Gastroesophageal sphincter (tissue), 4 donors: ENCODE measurements at places on chromosomes 12 and 14.
A peak's percentile ranks its signal among the peaks of the same experiment; 100 is the strongest.

DNA sequence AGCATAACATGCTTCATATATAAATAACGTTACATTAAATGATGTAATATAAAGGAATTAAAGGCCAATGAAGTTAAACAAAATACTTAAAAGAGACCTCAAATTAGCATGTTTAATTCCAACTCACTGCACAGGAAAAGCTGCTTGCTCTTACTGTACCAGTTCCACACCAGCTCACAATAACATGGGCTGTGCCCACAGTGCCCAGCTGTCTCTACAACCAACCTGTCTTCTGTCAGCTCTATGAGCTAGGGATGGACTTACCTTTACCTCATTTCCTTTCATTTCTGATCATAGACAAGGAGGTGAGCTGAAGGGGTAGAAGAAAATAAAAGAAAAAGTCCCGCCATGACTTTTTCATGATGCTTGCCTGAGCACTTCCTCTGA is 64.8 kb downstream of the NKX2-1 start:
- no peak for ATAC-seq

DNA sequence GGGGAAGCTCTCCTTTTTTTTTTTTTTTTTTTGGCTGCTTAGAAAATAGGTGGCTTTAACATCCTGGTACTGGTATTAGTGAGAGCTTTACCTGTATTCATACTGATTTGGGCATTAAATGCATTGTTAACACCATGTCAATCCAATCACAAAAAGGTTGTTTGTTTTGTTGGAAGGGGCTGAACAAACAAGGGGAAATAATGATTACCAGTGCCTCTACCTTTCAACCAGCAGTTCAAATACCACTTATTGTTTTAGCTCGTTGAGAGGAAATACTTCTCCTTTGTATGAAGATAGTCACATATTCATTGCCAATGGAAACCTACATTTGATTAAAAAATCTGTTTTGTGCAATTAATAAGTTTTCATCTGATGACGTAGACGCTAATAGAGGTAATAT is 72.9 kb downstream of the MIPOL1 start:
- no peak for ATAC-seq

- ATAC-seq, result peak; percentile 34
Observed at GRCh38 chr14:50957296-50957695, 13.0 kb upstream of the PYGL start.

DNA sequence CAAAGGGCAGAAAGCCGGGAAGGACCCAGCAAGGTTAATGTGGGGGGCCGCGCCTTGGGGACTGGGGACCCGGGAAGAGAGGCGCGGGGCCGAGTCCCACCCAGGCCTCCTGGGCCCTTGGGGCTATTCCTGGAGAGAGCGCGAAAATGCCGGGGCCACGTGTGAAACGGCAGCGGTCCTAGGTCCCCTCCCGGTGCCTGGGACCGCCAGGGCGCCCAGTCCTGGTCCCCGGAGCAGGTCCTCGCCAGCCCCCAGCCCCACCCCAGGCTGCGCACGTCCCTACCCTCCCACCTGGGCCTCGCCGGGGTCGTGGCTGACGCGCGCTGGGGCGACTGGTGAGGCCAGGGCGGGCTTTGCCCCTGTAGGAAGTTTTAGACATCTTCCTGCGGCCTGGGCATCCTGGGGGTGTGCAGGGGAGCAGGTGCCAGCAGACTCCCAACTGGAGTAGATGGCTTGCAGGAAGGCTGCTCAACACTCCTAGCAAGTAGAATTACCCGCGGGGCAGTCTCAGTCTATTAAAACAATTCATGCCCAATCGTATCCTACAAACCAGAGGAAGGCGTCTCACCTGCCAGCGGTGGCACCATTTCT is 708 bp downstream of the FAR2 start:
- peak; percentile 14 for ATAC-seq

- peak; percentile 78 for ATAC-seq
Observed at GRCh38 chr14:68137704-68138619, 318.4 kb downstream of the RAD51B start.

DNA sequence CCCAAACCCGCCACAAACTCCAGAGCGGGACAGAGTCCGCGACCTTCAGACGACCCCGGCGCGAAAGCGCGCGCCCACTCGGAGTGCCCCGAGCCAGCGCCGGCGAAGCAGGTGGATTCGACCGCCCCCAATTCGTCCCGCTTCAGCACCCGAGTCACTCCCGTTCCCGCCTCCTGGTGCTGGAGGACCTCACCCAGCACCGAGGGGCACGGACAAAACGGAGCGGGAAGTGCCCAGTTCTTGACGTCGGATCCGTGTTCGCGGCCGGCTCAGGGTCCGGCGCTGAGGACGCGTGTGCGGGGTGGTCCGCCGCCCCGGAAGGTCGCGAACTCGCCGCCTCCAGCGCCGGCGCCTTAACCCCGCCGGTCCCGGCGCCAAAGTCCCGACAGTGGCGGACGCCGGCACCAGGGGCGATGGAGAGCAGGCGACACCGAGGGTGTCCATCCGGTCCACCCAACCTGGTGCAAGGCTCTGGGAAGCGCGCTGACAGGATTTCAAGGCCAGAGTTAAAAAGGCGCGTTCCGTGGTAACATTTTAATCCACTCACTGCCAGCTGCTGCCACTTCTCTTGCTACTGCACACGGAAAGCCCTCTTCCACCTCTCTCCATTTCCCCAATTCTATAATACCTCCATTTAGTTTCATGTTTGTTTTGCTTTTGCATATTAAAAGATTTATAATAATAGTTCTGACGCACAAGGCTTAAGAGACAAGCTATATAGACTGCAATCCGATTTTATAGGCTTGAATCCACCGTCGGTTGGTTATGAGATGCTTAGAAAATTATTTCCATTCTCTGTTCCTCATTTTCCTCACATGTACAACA is 240.0 kb upstream of the CPNE8 start:
- ATAC-seq, result peak; percentile 88

DNA sequence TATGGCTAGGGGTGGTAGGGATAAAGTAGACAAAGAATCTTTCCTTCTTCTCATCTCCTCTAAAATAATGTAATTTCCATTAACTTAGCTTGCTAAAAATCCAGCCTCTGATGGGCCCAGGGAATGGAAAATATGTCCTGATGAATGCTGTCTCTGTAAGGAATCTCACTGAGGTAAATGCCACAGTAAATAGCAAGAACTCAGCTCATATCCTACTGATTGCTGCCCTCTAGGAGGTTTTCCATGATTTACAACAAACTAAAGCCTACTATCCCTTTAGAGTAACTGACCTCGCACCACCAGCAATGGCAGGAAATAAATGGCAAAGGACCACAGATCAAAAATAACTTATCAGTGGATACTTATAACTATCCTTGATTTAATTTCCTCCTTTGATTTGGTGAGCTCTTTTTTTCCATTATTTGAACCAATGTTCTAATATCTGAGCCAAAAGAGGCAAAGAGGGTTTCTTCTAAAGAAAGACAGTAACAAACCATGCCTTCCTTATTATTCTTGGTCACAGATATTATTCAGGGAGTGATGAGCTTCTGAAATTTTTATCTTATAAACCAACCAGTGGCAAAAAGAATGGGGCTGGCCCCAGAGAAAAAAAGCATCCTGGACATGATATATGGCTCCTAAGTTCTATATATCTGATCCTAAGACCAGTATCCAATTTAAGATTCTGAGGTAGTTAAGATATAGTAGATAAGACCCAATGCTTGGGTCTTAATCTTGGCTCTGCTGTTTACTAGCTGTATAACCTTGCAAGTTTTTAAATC is 43.8 kb downstream of the SENP1 start:
- no peak for ATAC-seq

- ATAC-seq, result no peak
Observed at GRCh38 chr12:44286336-44286735, 450.5 kb downstream of the TMEM117 start.

GRCh38 chr12:57584690-57585089 is 6.3 kb upstream of the PIP4K2C start:
- no peak for ATAC-seq

- ATAC-seq, result no peak
Observed at GRCh38 chr14:102491786-102492530, 17.6 kb downstream of the ANKRD9 start.

GRCh38 chr14:70181276-70181675 is 7.5 kb downstream of the SLC8A3 start:
- no peak for ATAC-seq

- no peak for ATAC-seq
Observed at GRCh38 chr12:89262855-89263552, 89.3 kb downstream of the DUSP6 start.

GRCh38 chr12:107130830-107131611 is 37.7 kb upstream of the CRY1 start:
- no peak for ATAC-seq

GRCh38 chr14:70754991-70755390 is 54.3 kb downstream of the MAP3K9 start:
- ATAC-seq, result no peak

GRCh38 chr14:72097173-72097783 is 165.0 kb downstream of the RGS6 start:
- no peak for ATAC-seq

GRCh38 chr12:109793411-109793810 is 39.8 kb downstream of the TRPV4 start:
- ATAC-seq, result no peak

- no peak for ATAC-seq
Observed at GRCh38 chr12:66232263-66232662, 43.2 kb downstream of the IRAK3 start.

DNA sequence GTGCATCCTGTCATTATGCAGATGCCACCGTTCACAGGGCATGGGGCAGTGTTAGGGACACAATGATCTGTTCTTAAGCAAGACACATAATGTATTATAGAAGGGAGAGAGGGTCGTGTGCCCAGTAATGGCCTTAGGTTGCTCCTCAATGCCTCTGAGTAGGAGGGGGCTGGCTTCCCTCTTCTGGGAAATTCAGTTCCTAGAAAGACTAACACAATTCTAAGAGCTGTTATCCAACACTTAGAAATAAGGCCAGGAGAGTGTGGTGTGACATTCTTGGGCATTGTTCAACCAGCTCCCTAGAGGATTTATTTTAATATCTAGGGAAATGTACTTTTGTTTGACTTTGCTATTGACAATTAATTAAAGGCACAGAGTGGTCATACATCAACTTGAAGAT is 118.5 kb downstream of the ADCK1 start:
- no peak for ATAC-seq

- no peak for ATAC-seq
Observed at GRCh38 chr12:58925111-58925611, 4.9 kb upstream of the LRIG3 start.

DNA sequence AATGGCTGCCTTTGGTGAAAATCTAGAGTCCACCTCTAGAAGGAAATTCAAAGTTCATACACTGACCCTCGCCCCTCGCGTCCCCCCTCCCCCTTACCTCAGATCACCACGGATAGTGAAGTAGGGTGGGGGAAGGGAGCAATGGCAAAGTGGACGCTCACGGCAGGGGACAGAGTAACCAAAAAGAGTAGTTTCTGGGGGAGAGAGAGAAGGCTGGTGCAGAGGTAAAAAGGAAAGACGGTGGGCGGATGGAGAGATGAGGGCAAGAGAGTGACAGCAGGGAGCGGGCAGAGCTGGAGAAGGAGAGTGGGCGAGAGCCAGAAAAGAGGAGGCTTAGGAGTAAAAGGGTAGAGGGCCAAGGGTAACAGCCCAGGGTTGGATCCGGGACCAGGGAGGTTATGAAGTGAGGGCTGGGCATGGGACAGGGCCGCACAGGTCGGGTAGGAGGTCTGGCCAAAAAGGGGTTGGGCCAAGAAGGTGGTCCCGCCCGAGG is 423 bp downstream of the ALDH6A1 start:
- ATAC-seq, result peak; percentile 19

DNA sequence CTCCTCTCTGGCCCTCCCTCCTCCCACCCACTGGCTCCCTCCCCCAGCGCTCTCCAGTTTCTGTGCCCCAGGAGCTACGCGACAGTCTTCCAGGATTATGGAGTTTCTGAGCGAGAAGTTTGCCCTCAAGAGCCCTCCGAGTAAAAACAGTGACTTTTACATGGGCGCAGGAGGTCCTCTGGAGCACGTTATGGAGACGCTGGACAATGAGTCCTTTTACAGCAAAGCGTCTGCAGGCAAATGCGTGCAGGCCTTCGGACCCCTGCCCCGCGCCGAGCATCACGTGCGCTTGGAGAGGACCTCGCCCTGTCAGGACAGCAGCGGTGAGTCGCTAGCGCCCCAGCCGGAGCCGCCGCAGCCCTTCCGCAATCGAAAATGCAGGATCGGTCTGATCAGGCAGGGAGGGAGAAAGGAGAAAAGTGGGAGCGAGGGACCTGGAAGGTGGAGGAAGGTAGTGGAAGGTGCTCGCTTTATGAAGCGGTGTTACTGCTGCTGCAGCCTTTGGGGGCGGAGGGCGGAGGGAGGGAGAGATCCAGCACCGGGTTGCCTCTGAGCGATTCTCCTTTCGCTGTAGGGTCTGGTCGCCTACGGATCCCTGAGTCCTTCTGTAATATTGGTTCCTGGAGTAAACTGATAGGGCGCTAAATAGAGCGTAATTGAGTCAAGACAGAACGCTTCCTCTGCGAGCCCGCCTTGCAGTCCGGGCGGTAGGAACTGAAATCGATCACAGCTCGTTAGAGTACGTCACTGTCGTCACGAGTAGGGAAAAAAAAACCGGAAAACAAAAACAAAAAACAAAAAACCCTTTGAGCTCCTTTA is at the start of gene ALX1:
Gene ALX1, plus strand, starts transcription at position 56 of the 819 bp plus-strand sequence. Its CDS starts 42 bp downstream, at position 98.
- ATAC-seq, result peak; percentile 47

DNA sequence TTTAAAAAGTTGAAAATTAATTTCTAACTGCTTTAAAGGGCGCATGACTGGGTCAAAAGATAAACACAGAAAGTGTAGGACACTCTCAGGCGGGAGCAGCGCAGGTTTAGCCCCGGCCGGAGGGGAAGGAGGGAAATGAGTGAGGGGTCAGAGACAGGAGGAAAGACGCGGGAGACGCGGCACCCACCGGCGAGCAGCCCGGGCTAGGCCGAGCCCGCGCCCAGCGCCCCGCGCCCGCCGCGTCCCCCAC is 591 bp downstream of the GXYLT1 start:
- no peak for ATAC-seq
